T1000 (cell line): ENCODE measurements at places on chromosomes 12 and 14.
A peak's percentile ranks its signal among the peaks of the same experiment; 100 is the strongest.

GRCh38 chr14:23793532-23793931 lies 157.4 kb downstream of the DHRS2 start:
- no peak for DNase-seq

DNA sequence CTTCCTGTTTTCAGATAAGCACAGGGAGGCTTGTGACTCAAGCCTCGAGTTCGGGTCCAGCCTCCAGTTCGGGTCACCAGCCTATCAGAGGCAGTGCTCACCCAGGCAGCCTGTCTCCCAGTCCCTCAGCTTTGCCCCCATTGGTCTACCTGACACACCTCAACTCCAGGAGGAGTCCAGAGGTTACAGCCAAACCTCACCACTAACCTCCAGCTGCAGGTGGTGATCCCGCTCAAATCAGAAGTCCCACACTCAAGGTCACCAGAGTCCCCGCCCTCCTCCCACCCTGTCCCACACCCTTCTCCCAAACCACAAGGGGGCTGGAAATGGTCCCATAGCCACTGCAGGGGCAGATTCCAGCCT lies 42.1 kb downstream of the KDM2B start:
- DNase-seq, result no peak

DNA sequence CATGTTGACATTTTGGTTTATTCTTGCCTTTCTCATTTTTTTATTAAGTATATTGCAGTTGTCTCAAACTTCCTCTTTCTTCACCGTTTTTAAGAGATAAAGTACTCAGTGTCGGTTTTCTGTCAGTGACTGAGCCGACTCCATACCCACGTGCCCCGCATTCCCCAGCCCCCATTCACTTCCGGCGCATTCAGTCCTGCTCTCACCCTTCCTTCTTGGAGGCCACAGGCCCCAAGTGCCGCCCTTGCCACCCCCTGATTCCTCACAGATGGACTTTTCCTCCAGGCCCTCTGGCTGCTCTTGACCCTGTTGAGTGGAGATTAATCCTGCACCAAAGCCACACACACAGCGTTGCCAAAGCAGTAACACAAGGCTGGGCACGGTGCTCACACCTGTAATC lies 19.1 kb upstream of the DNAH10 start:
- no peak for DNase-seq

GRCh38 chr12:3081091-3081490 lies 3.9 kb downstream of the TSPAN9 start:
- DNase-seq, result no peak

DNA sequence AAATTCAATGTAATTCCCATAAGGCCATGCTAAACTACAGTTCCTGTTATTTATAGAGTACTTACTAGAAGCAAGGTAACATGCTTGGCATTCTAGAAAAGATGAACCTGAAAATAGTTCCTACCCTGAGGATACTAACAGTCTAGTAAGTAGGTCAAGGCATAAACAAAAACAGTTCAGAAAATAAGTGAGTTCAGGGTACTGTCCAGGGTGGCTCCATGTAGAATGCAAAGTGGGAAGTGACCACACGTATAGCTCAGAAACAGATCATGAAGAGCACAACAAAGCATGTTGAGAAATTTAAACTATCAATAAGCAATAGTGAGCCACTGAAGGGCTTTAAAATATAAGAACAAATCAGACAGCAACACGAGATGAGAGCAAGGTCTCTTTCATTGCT lies 2.3 kb downstream of the TMED10 start:
- DNase-seq, result no peak

- DNase-seq, result no peak
Observed at GRCh38 chr14:102591372-102591943, 991 bp upstream of the RCOR1 start.

- DNase-seq, result no peak
Observed at GRCh38 chr12:118346895-118347294, 25.8 kb downstream of the TAOK3 start.

- no peak for DNase-seq
Observed at GRCh38 chr12:101951002-101951670, 73.8 kb downstream of the DRAM1 start.

GRCh38 chr12:132164426-132164825 lies 20.2 kb downstream of the NOC4L start:
- no peak for DNase-seq

DNA sequence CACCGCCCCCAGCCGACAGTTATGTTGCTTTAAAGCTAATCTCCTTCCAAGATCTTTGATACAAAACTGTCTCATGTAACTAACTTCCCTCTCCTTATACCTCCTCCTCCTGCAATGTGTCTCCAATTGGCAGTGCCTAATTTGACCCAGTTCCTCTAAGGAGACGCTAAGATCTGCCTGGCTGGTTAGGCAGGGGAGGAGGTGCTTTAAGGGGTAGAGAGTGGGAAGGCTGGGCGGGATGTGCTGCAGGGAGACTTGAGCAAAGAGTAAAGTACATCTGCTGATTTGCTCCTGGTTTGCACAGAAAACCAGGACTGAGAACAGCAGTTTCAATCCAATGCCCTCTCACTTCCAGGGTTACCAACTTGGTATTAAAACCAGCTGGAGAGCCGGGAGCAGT lies 7.4 kb upstream of the IKZF4 start:
- DNase-seq, result no peak

- DNase-seq, result peak; percentile 44
Observed at GRCh38 chr12:101697197-101697929, at the start of gene CHPT1. CHPT1 (plus strand) TSS chr12:101697640; CDS start chr12:101697862, 222 bp downstream.

- DNase-seq, result no peak
Observed at GRCh38 chr12:4723226-4723625, 3.0 kb downstream of the GALNT8 start.
